ENCODE measurements at places on chromosomes 1 and 21.

- DNase-seq: no peak
These were observed 3.9 kb downstream of the BCAR3 start for GRCh38 chr1:93677729-93678128.

GRCh38 chr21:14737922-14738321 is 191.8 kb upstream of the SAMSN1 start:
- no peak for DNase-seq

- DNase-seq: no peak
These were observed 81.6 kb upstream of the AK4 start for GRCh38 chr1:65066419-65066765.

DNA sequence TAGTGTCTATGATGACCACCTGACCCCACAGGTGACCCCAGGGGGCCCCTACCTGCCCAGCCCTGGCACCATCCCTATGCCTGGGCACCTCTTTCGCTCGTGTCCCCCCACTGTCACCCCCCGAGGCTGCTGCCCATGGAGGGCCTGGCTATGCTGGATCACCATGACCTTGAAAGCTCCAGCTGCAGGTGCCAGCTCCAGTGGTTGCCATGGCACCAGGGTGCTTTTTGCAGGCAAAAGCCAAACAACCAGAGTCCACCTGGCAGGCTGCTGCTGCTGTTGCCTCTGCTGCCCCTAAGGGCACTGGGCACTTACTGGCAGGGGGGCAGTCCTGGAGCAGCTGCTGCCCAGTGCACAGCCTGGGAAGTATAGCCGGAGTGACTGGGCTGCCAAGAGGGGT is 21.7 kb downstream of the ETNK2 start:
- no peak for DNase-seq

DNA sequence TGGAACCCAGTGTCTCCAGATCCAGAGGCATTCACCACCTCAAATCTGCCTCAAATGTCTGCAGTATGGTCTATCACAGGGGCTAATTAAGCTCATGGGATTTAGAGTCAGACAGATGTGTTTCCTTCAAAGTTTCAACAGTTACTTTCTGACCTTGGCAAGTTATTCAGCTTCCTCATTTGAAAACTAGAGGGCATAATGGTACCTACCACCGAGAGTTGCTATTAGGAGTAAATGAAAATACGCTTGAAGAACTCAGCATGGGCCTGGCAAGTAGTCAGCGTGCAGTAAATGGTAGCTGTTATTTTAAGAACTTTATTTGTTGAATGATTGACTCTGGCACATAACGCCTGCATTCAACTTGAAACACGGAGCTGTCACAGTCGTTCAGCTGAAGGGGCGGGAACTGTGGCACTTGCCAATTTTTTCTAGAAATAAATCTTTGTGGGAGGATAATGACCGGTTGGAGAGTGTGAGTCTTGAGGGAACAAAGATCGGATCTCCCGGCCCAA is 1.2 kb upstream of the CAP1 start:
- DNase-seq: no peak

DNA sequence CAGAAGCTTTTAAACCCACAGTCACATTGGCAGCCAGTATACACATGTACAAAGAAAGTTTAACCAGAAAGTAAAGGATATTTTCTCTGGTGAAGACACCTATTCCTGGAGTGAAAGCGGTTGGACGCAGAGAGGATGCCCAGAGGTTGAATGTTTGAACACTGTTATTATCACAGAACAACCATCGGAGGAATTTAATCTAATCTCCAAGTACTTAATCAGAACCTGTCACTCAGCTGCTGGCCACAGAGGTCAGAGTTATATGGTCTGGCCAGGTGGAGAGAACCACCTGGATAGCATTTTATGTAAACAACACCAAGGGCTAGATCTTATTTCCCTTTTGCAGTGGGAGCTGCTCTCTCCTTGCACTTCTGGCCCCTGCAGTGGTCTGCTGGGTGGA is 29.4 kb downstream of the SPATA46 start:
- DNase-seq: no peak

DNA sequence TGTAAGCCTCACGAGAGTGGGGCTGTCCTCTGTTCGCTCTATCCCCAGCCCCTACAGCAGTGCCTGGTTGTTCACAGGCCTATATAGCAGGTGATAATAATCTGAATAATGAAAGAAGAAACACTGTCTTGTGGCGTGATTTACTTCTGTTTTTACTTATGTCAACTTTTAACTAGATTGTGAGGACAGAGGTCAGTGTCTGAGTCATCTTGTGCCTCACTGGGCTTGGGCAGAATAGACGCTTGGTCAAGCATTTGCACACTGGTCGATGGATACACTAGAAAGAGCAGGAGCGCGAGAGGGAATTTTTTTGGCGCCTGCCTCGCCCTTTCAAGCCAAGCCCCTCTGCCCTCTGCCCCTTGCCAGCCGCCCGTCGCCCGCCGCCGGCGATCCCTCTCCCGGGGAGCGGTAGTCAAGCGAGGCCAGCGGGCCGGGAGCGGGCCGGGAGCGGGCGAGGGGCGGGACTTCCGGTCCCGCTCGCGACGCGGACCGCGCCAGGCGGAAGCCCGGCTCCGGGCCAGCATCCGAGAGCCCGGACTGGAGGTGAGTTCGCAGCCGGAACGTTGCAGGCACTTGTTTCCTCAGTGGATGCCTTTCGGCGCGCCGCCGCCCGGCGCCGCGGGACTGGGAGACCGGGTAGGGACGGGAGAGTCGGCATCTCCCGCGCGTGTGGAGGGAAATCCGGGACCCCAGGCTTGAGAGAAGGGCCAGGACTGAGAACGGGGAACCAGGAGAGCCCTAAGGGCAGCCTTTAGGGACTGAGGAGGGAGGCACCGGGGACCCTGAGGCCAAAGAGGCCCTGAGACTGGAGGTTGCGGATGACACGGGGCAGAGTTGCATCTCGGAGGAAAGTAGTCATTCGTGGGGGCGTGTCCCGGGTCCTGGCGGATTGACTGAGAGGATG is at the start of gene DISP1:
Gene DISP1, plus strand, starts transcription at position 504 of the 904 bp plus-strand sequence. CDS start 127,785 bp downstream, outside the sequence.
- peak; percentile 50 for DNase-seq

DNA sequence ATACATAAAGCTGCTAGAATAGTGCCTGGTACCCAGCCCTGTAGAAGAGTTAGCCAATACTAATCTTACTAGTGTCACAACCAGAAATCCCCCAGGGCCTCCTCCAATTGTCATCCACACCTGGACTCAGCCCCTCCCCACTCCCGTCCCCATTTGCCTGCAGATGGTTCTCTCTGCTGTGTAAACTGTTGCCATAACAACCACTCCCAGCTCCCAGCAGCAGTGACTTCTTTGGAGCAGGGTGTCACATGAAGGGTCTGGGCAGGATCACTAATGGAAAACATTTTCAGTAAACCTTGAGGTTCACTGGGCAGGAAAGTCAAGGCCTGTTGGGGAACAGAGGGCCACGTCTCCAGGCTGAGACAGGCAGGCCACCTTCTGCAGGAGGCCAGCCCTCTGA is 126.0 kb upstream of the IPO9 start:
- DNase-seq: no peak

DNA sequence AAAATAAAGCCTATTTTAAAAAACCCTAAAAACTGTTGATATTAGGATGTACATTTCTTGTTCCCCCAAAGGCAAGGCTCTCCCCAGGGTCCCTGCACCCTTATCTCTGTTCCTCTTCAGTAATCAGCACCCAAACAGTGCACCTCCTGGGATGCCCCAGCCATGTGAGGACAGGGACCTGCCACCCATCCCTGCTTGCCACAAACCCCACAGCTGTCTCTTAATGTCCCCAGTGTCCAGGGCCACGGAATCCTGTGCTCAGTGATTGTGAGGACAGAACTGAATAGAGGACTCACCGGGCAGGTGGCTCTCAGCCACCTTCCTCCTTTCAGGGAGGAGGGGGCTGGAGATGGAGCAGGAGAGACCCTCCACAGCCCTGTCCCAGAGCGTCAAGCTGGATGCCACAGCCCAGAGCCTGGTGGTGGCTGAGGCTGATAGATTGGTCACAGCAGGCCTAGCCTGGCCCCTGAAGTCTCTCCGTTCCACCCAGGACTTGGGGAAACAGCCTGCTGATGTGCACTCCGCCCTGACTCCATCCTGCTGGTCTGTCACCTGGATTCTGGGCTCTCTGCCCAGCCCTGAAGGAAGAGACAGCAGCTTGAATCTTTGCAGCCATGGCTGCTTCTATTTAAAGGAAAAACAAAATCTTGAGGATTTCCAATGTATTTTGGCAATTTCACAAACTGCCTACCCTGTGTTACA is 23.1 kb downstream of the RNF187 start:
- no peak for DNase-seq

- no peak for DNase-seq
These were observed 105.3 kb upstream of the CLDN14 start for GRCh38 chr21:36584980-36585940.

DNA sequence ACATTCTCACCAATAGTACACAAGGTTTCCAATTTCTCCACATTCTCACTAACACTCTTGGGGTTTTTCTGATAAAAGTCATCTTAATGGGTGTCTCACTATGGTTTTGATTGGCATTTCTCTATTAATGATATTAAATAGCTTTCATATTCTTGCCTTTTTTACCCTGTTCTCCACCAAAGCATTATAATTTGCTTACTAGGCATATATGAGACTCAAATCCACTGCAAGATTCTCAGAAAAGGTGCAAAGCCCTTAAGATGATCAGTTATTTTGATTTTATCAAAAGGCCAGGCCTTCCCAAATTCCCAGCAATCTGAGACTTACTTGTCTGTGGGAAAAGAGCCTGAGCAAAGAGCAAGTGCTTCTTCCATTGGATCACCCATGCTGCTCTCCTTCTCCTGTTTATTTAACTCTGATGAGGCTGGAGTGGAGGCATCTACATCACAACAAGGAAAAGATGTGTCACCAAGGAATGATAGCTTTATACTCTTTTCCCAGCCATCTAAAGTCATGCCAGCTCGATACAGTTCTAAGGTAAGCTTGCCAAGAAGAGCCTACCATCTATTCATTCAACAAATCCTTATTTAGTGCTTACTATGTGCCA is 24.6 kb downstream of the CLSPN start:
- no peak for DNase-seq

DNA sequence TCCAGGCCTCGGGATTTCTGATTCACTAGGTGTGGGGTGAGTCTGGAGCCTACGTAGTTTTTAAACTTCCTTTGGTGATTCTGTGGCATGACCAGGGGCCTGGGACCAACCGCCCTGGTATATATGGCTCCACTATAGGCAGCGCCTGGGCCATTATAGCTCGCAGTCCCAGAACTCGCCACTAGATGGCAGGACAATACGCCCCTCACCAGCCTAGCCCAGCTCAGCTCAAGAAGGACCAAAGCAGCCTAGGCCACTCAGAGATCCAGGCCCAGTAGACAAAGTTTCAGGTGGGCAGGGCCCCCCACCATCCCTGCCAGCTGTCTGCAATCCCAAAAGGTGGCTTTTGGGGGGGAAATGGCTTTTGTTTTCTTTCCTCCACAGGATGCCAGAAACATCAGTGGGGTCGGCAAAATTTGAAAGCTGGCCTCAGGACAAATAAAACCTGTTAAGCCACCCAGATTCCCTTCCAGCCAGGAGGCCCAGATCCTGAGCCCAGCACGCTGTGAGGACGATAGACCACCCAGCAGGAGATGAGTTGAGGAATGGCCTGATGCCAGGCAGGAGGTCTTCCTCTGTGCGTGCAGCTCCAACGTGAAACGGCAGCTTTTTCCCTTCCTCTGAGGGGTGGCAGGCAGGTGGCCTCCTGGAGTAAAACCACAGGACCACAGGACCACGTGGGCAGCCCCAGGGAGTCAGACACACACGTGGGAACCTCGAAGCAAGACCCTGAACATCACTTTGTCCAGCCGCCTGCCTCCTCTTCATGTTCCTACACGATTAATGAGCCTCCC is 24.8 kb upstream of the TMEM51 start:
- peak; percentile 27 for DNase-seq

DNA sequence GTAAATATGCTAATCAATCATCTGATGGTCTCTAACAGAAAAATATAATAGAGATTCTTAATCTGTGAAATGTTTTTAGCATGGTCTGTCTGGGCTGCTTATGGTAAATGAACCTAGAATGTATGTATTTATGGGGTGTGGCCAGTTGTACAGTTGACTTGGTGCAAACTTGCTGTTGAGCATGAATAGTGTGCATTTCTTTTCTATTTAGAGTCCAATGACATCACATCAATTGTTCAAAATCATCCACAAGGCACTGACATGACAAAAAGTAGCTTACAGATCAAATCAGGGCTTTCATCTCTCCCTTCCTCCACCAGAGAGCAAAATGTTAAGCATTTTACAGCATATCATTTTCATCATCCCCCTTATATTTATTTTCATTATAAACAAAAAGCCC is 1010.3 kb downstream of the KCNT2 start:
- no peak for DNase-seq

DNA sequence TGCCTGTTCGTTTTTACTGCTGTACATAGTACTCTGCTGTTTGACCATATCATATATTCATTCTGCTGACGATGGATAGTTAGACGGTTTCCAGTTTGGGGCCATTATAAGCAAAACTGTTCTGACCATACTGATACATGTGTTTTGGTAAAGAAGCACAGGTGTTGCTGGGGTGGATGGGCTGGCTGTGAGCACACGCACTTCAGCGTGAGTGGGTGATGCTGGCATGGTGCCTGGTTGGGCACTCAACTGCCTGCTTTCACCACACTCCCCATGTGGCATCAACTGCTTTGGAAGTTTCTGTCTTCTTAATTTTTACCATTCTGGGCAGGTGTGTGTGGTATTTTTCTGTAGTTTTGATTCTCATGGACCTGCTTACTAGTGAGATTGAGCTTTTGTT is 37.3 kb downstream of the ADARB1 start:
- no peak for DNase-seq

GRCh38 chr1:108646648-108647269 is 14.1 kb downstream of the HENMT1 start:
- peak; percentile 64 for DNase-seq

DNA sequence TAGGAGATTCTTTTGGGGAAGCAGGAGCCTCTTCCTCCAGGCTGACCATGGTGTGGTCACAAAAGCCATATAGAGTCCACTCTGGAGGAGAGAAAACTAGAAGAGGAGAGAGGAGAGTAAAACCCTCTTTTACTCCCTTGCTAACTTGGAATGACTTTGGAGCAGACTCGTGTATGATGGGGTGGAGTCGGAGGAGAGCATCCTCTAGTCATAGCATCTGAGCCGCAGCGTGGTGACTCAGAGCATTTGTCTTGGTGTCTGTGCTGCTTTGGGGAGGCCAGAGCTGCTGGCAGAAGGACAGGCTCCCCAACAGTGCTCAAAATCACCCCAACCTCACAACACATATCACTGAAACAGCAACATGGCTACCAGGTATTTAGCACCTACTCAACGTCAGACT is 11.1 kb downstream of the HTR6 start:
- DNase-seq: no peak

- DNase-seq: no peak
These were observed 56.7 kb downstream of the MRPS6 start for GRCh38 chr21:34129901-34130715.

DNA sequence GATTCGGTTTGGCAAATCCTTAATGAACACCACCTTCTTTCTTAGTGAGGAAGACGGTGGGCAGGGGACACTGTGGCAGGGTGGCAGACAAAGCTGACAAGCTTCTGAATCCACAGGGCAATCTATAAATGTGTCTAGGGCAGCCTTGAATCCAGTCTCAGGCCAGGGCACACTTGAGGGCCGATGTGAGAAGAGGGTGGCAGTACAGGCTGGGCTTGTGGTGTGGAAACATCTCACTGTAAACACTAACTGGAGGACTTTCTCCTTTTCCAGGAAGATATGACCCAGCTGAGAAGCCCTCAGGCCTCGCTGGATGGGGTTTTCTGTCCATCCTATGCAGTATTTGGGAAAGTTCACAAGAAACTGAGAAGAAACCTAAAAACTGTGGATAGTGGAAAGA is 46.5 kb downstream of the PKP1 start:
- DNase-seq: no peak

Measured in effector memory CD4-positive, alpha-beta T cell (primary cell).